ENCODE measurements at places on chromosomes 7 and 10.

DNA sequence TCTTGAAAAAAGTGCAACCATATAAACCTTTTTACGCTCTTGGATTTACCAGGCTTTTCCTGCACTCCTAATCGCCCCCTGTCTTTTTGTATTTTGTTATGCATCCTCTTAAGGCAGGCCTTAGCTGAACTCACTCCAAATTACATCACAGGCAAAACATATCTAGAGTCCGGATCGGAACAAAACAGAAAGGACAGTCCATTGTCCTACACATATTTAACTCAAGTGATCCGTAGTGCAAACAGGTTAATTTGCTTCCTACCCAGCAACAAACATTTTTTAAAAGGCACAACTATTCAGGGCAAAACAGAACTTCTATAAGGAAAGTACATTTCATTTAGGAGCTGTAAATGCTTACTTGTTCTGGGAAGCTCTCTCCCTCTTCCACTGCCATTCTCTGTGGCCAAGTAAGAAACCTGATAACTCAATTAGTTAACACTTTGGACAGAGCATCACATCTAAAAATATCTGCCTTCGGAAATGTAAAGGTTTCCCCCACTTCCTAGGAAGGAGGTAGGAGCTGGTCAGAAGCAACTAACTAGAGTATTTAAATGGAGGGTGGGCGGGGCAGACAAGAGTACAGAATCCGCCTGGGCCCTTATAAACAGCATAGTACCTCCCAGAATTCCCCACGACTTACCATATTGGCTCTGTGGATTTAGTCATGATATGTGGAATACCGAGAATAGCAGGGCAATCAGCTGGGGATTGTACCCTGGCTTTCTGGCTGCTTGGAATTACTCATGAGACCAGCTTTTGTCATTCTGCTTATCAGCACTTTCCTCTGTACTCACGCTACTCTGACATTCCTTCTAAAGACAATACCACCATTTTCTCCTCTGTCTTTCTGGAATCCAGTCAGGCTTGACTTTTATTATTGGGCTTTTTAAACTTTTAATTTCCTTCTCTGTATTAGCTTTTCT is 89.5 kb downstream of the ANK3 start:
- DNase-seq, result peak; percentile 65

DNA sequence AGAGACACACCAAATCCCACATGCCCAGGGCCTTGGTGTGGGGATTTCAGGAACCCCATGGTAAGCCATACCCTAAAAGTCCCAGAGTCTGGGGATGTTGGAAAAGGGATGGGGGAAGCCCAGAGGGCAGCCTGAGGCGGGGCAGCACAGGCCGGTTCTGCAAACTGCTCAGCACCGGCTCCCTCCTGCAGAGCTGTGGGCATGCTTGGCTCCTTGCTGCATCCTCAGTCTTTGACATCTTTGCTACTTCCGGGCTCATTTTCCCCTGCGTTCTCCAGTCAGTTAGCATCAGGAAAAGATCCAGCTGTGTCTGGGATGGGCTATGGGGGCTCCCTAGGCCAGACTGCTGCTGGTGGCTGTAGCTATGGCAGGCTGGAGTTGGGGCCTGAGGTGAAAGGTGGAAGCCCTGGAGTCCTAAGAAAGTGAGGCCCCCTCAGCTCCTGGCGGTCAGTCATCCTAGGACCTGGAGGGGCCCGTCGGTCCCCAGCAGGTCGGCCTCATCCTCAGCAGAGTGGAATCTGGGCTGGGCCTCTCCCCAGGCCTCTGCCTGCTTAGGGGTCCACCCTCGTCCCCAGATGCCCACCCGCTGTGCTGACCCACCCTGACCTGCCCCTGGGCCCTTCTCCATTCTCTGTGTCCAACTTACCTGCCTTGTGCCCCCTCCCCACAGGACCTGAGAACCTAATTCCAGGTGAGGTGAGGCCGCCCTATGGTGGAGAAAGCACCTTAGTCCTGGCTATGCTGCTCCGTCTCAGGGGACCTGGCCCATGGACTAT is 9.3 kb downstream of the TBATA start:
- no peak for DNase-seq

- DNase-seq, result no peak
Measured at GRCh38 chr7:144671429-144671828, 164.4 kb downstream of the TPK1 start.

DNA sequence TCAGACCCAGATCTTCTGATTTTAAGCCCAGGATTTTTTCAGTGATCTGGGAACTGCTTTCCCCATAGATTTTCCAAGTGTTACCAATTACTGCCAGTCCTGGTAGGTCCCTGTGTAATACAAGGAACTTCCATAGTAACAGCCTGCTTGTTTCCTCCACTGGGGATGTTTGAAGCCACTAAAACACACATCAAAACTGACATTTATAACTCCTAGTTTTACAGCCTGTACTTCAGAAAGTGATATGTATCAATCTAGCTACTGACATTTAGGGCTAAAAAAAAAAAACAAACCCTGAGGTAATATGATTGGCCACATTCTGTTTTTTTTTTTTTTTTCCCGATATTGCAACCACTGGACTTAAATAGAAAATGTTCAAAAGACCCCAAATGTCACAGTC is 166.9 kb upstream of the SP4 start:
- DNase-seq, result no peak

- no peak for DNase-seq
Measured at GRCh38 chr10:49140304-49141177, 6.7 kb upstream of the FAM170B start.

- no peak for DNase-seq
Measured at GRCh38 chr10:93654201-93654600, 41.9 kb downstream of the PDE6C start.

- DNase-seq, result peak; percentile 36
Measured at GRCh38 chr10:73060738-73061635, 35.7 kb downstream of the P4HA1 start.

DNA sequence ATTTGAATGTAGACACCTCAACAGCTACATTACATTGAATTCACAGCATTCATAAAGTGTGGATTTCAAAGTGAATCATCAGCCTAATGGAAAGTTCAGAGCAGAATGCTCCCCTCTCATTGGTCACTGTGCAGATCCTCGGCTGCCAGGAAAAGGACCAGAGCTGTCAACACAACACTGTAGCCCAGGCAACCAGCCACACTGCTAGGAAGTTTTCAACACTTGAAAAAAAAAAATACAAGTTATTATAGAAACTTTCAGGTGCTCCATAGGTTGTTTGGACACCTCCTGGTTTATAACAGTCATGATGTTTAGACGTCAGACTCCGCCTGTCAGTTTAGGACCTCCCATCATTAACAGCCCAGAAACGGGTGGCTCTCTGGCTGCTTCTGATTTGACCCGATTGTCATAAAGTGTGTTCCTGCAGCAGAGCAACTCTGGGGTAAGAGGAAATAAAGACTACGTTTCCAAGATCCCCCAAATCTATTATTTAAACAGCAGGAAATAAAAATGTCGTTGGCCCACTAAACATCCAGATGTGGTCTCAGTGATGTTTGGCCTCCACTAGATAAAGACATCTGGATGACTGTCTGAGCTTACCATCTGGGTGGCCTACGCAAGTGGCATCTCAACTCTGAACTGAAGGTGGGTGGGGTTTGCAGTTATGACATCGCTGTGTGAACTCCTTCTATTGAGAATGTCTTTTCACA is 117.4 kb downstream of the CABCOCO1 start:
- no peak for DNase-seq

- DNase-seq, result no peak
Measured at GRCh38 chr10:112461029-112461887, 14.2 kb downstream of the VTI1A start.

Data from neural progenitor cell (in vitro differentiated cells).